ENCODE measurements at places on chromosomes 3 and 15.
A peak's percentile ranks its signal among the peaks of the same experiment; 100 is the strongest.

- H3K4me3 ChIP-seq: no peak overlapping the region
- DNase-seq: no peak
- no peaks in the 10 kb centered on the region for H3K27me3 ChIP-seq
These were observed 46.7 kb downstream of the UBE3A start for GRCh38 chr15:25391971-25392721.

DNA sequence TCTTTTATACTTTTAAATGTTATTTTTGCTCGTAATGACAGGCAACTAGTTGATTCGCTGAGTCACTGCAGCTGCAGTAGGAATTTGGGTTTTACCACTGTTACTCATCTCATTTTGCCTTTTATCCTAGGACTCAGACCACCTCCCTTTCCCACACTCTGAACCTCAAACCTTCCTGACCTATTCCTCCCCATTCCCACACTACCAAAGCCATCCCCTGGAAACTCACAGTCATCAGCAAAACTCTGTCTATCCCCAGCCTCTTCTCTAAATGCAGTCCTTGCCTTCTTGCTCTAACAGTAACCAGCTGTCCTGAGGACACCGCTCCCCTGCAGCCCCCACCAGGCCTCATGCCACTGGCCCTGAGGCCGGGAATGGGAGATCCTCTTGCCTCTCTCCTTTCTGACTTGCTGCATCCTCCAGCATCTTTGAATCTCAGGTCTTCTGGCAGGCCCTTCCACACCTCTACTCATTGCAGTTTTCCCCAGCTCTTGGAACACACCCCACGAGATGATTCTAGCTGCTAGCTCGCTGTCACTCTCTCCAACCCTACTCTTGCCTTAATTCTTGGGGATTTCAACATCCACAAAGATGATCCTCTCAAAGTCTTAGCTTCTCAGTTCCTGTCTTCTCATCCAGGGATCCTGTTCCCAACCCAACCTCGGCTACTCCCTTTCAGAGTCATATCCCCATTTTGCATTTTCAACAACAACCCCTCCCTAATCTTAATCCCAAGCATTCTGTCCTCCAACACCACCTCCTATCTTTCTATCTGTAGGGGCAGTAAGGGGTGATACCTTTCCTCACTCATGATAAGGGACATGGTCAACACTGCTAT is 55.9 kb upstream of the C3orf80 start:
- H3K27ac ChIP-seq: no peak overlapping the region
- no peaks in the 10 kb centered on the region for H3K36me3 ChIP-seq
- H3K27me3 ChIP-seq: no peaks in the 10 kb centered on the region
- DNase-seq: peak; percentile 52

DNA sequence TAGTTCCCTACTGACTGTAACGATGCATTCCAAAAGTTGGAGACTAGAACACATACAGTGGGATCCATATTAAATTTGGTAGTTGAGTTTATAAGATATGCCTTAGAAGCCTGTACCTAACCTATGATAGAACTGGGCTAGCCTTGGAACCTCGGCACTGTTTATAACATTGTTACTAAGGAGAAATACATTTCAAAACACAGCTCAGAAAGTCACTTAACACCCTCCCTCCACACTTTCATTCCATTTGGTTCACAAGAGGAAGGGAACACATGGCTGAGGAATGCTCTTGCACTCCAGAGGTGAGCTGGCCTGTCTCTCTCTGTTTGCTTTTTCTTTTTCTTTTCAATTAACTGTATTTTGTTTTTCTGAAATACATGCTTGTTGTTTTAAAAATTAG is 48.7 kb upstream of the TSC22D2 start:
- H3K4me1 ChIP-seq: peaks cover 3% of the 10 kb centered on the region
- no peak overlapping the region for H3K4me3 ChIP-seq
- no peaks in the 10 kb centered on the region for H3K27me3 ChIP-seq
- no peaks in the 10 kb centered on the region for H3K36me3 ChIP-seq
- no peak overlapping the region for H3K27ac ChIP-seq

DNA sequence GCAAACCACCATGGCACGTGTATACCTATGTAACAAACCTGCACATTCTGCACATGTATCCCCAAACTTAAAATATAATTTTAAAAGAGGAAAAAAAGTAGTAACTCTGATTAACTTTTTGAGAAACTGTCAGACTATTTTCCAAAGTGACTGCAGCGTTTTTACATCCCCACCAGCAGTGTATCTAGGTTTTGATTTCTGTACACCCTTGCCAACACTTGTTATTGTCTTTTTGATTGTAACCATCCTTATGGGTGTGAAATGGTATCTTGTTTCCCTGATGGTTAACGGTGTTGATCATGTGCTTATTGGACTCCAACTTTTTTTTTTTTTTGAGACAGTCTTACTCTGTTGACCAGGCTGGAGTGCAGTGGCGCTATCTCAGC is 23.0 kb upstream of the ALPK3 start:
- H3K36me3 ChIP-seq: peaks cover 80% of the 10 kb centered on the region
- H3K4me1 ChIP-seq: peaks cover 14% of the 10 kb centered on the region
- no peak overlapping the region for H3K4me3 ChIP-seq

DNA sequence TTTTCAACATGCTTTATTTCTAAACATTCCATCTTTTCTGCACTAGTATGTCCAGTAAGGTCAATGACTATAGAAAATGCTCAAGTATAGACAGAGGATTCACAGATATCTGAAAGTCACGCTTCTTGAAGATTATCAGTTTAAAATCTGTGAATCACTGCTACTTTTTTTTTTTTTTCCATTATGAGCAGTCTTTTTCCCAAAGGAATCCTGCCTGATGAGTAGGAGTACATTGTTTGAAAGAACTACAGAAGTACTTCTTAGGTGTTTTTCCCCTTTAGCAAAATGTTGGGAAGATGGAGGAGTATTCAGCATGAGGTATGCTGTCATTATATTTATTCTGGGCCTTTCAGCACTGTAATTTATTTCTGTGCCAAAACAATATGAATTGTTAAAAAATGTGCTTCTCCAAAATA is 266.2 kb downstream of the NLGN1 start:
- H3K27ac ChIP-seq: no peak overlapping the region
- peaks cover 7% of the 10 kb centered on the region for H3K4me1 ChIP-seq
- no peaks in the 10 kb centered on the region for H3K36me3 ChIP-seq
- H3K4me3 ChIP-seq: no peak overlapping the region
- H3K27me3 ChIP-seq: no peaks in the 10 kb centered on the region
- no peak for DNase-seq

DNA sequence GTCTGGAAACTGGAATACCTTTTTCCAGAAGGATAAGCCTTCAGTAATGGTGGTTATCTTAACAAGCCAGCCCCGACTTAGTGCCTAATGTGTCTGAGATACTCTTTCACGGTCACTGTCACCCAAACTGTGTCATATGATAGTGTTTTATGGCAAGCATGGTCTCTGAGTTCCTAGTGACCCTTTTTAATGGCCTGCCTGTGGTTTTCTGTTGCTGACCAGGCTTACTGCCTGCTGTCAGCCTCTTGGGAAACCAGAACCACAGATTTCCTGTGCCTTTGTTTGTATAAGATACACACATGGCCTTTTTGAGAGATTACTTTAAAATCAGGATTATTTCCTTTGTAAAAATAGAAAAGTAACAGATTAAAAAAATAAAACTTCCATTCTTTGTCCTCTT is 22.4 kb downstream of the HPS3 start:
- H3K27me3 ChIP-seq: no peaks in the 10 kb centered on the region
- H3K4me3 ChIP-seq: no peak overlapping the region
- DNase-seq: no peak
- H3K4me1 ChIP-seq: peaks cover 7% of the 10 kb centered on the region
- peaks cover 30% of the 10 kb centered on the region for H3K36me3 ChIP-seq
- H3K27ac ChIP-seq: no peak overlapping the region

GRCh38 chr3:53198996-53199395 is 38.0 kb downstream of the PRKCD start:
- no peaks in the 10 kb centered on the region for H3K27me3 ChIP-seq
- no peak for DNase-seq
- H3K27ac ChIP-seq: no peak overlapping the region
- peaks cover 7% of the 10 kb centered on the region for H3K4me1 ChIP-seq
- H3K36me3 ChIP-seq: no peaks in the 10 kb centered on the region
- H3K4me3 ChIP-seq: no peak overlapping the region

GRCh38 chr15:35014241-35014640 is 26.2 kb upstream of the ZNF770 start:
- H3K27me3 ChIP-seq: no peaks in the 10 kb centered on the region
- H3K27ac ChIP-seq: peak overlapping the region; percentile 83
- H3K36me3 ChIP-seq: no peaks in the 10 kb centered on the region

DNA sequence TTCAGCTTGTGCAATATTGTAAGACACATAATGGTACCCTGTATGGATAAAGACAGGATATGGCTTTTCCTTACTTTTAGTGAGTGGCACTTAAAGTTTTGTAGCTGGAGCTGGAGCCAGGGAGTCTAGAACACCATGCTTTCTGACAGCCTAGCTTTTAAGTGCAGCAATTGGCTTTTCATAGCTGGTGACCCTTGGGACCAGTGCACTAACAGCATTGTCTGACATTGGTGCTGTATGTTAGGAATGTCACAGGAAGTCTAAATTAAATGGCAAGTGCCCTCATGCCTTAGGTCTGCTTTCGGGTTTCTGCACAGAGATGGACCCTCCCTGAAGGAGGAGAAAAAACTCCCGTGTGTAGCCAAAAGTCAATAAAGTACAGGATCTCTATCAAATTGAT is 628.2 kb downstream of the NR2F2 start:
- no peaks in the 10 kb centered on the region for H3K36me3 ChIP-seq
- no peak for DNase-seq
- no peaks in the 10 kb centered on the region for H3K4me1 ChIP-seq
- H3K27ac ChIP-seq: no peak overlapping the region

DNA sequence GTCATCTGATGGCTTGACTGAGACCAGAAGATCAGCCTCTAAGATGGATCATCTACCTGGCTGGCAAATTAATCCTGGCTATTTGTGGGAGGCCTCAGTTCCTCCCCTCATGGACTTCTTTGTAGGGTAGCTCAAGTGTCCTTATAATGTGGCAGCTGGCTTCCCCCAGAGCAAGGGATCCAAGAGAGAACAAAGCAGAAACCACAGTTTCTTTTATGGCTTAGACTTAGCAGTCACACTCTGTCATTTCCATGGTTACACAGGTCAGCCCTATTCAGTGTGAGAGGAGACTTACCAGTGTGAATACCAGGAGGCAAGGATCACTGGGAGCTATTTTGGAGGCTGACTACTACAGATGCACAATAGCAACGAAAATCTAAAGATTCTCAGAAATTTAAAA is 15.3 kb upstream of the ARL14 start:
- peaks cover 63% of the 10 kb centered on the region for H3K27me3 ChIP-seq
- H3K27ac ChIP-seq: peak overlapping the region; percentile 87
- DNase-seq: no peak
- H3K4me3 ChIP-seq: no peak overlapping the region
- H3K4me1 ChIP-seq: peaks cover 3% of the 10 kb centered on the region

GRCh38 chr15:85324202-85324601 is 56.2 kb upstream of the AKAP13 start:
- H3K27me3 ChIP-seq: no peaks in the 10 kb centered on the region
- no peaks in the 10 kb centered on the region for H3K36me3 ChIP-seq
- no peak for DNase-seq

GRCh38 chr3:71973274-71974030 is 188.5 kb upstream of the PROK2 start:
- no peak overlapping the region for H3K4me3 ChIP-seq
- no peaks in the 10 kb centered on the region for H3K4me1 ChIP-seq
- no peak for DNase-seq

DNA sequence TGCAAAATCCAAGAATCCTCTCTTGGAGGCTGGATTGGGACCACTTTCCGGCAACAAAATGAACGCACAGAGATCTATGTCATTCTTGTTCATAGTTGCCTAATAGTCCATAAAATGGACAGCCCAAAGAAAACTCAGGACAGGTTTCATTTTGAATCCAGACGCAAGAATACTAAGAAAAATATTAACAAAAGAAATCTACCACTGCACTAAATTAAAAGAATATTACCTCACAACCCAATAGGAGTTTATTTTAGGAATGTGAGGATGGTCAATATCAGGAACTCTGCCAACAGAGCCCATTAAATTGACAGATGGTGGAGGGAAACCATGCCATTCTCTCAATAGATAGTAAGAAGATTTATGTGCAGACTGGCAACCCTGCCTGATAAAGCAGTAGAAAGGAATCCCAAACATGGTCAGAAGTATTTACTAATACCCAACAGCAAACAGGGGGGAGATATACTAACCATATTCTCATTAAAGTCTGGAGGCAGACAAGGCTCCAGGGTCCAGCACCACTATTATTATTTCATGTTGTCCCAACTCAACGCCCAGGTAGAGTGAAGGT is 127.6 kb downstream of the SMAD6 start:
- H3K27me3 ChIP-seq: no peaks in the 10 kb centered on the region
- H3K4me3 ChIP-seq: no peak overlapping the region
- peaks cover 7% of the 10 kb centered on the region for H3K4me1 ChIP-seq
- H3K36me3 ChIP-seq: no peaks in the 10 kb centered on the region
- no peak overlapping the region for H3K27ac ChIP-seq

DNA sequence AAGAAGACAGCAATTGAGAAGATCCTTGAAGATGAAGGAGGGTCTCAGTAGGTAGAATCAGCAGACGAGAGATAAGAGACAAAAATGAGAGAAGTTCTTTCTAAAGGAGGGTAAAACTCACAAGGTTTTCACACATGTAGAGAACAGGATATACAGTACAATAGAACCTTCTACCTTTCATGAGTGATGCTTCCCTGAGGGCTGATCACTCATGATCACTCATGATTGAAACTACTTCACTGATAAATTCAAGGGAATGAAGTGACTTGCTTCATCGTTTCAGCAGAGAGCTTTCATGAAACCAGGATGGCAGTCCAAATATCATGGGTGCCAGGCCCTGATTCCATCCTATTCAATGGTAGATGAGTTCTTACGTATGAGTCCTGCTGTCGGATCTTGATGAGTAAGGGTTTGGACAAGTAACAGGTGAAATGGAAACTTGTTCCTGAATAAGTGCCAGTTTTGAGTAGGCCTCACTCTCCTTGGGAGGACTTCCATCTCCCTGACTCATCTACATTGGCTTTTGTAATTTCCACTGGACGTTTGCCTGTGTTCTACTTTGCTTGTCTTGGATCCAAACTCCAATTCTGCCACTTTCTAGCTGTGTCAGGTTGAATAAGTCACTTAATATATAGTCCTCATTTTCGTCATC is 9.6 kb upstream of the CLDN16 start:
- H3K4me3 ChIP-seq: no peak overlapping the region
- peaks cover 2% of the 10 kb centered on the region for H3K4me1 ChIP-seq
- no peak for DNase-seq
- no peak overlapping the region for H3K27ac ChIP-seq
- no peaks in the 10 kb centered on the region for H3K36me3 ChIP-seq
- H3K27me3 ChIP-seq: no peaks in the 10 kb centered on the region

GRCh38 chr3:152419748-152420147 is 151.0 kb downstream of the MBNL1 start:
- H3K36me3 ChIP-seq: no peaks in the 10 kb centered on the region
- no peaks in the 10 kb centered on the region for H3K4me1 ChIP-seq
- H3K4me3 ChIP-seq: no peak overlapping the region

DNA sequence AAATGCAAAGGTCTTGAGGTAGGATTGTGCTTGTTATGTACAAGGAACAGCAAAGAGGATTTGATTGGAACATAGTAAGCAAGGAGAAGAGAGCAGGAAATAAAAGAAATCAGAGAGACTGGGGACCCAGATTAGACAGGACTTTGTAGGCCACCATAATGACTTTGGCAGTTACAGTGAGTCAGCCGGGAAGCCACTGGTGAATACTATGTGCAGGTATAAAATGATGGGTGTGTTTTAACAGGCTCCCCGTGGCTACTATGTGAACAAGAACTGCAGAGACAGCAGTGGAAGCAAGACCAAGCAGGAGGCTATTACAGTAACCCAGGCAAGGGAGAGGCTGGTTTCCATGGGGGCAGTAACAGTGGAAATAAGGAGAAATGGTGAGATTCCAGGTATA is 55.2 kb downstream of the NPTN start:
- H3K4me1 ChIP-seq: no peaks in the 10 kb centered on the region
- H3K4me3 ChIP-seq: no peak overlapping the region
- H3K36me3 ChIP-seq: peaks cover 58% of the 10 kb centered on the region
- H3K27me3 ChIP-seq: no peaks in the 10 kb centered on the region
- DNase-seq: no peak

Measured in endodermal cell (in vitro differentiated cells).